Hindlimb muscle (tissue), 1 donor: ENCODE measurements at places on chromosomes 7 and 10.

DNA sequence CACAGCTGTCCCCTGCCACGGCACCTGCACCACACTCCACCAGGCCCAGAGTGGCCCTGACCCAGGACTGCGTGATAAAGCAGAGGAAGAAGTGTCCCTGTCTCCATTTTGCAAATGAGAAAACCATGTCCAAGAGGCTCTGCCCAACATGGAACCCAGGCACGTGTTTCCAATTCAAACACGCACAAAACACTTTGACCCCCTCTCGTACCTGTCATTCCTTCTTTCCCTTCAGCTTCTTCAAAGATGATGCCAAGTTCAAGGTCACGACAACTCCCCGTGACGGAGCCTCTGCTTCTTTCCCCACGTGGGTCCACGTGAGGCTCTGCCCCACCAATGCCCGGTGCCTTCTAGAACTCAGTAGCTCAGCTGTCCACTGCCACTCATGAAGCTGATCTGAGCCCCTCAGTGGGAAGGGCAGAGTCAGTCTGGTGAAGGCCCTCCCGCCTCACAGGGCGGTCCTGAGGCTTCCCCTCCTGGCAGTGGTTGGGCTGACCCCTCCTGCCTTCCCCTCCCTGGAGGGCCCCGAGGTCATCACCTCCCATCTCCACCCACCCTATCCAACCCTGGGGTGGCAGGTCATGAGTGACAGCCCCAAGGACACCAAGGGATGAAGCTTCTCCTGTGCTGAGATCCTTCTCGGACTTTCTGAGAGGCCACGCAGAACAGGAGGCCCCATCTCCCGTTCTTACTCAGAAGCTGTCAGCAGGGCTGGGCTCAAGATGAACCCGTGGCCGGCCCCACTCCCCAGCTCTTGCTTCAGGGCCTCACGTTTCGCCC is 19.0 kb downstream of the CALML5 start:
- no peak for DNase-seq

DNA sequence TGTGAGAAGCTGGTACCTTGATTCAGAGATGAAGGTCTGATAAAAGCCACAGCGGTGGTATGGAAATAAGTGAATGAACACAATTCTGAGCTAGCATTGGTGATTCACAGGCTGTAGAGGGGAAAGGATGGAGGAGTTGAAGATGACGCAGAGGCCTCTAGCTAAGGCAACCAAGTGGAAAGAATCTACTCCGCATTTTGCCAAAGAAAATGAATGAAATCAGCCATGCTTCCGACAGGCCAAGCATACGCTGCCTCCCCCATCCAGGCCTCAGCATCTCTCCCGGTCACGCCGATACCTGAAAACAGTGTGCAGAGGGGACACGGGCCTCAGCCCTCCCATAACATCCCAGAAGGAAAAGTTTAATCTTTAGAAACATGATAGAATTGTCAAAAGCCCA is 124.3 kb upstream of the UNC5B start:
- no peak for DNase-seq

DNA sequence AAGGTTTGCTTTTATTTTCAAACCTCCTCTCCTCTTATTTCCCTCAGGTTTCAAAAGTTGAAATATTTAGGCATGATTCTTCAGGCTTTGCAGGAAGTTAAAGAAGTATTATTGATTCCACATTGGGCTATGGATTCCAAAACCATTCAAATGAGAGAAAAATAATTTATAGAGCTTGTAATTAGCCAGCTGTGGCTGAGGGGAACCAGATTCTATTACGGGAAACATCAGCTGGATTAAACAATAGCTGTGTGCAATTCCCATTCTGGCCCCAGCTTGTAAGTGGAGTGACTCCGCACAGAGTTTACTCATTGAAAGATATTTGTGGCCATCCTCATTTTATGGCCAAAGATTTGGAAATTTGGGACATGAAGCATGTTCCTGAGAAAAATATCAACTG is 77.0 kb upstream of the PHYHIPL start:
- DNase-seq = peak; percentile 76

- DNase-seq = peak; percentile 19
These were observed 639 bp downstream of the TSPAN13 start for GRCh38 chr7:16753932-16754855.

DNA sequence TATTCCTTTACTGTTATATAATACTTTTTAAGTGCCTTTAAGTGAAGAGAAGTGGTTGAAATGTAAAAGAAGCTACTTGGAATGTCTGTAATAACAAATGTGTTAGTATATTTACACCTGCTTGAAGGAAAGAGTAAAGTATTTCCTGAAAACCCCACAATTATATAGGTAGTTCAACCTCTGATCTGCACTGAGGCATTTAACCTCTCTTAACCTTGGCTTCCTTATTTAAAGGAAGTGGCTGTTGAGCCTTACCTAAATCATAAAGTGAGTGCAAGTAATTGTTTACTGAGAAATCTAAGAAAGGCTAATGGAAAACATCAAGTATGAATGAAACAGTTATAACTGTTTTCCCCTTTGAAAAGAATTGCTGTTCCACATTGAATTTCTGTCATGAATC is 294.5 kb downstream of the ADK start:
- no peak for DNase-seq

- DNase-seq = peak; percentile 34
These were observed 48.4 kb upstream of the ARHGAP21 start for GRCh38 chr10:24771943-24772694.

DNA sequence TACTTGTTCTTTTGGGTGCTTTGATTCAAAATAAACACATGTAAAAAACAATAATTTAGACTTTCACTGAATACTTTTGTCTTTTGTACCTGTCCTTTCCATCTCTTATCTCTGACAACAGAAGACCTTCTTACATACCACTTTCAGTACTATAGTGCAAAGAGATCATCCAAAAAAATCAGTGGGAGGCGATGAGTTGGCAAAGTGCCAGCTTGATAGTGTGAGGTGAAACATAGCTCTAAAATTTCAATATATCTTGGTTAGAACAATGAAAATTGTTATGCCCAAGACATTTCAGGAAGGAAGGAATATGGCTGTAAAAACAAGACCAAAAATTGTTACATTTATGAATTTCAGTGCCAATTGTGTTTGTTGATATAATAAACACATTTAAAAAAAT is 390.2 kb upstream of the COBL start:
- DNase-seq = no peak

- DNase-seq = no peak
These were observed 474.4 kb upstream of the GALNT17 start for GRCh38 chr7:70657571-70657970.

GRCh38 chr7:45681596-45682357 is 107.6 kb downstream of the ADCY1 start:
- no peak for DNase-seq

GRCh38 chr7:11706666-11707605 is 125.1 kb downstream of the THSD7A start:
- no peak for DNase-seq

GRCh38 chr10:70122742-70123141 is 9.9 kb downstream of the AIFM2 start:
- DNase-seq = no peak

GRCh38 chr10:101897633-101898032 is 54.0 kb upstream of the KCNIP2 start:
- DNase-seq = no peak

DNA sequence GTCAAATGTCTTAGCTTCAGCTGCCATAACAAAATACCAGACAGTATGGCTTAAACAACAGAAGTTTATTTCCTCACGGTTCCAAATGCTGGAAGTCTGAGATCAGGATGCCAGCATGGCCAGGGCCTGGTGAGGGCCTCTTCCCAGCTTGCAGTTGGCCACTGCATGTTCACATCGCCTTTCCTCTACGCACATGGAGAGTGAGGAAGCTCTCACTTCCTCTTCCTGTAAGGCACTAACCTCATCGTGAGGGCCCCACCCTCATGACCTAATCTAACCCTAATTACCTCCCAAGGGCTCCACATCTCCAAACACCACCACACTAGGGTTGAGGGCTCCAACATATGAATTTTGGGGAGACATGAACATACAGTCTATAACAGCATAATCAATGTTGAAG is 14.4 kb downstream of the ZNF33B start:
- no peak for DNase-seq

GRCh38 chr10:112639298-112639697 is 192.3 kb downstream of the VTI1A start:
- DNase-seq = no peak

- DNase-seq = no peak
These were observed 539.9 kb downstream of the DNAJB6 start for GRCh38 chr7:157876469-157877285.

DNA sequence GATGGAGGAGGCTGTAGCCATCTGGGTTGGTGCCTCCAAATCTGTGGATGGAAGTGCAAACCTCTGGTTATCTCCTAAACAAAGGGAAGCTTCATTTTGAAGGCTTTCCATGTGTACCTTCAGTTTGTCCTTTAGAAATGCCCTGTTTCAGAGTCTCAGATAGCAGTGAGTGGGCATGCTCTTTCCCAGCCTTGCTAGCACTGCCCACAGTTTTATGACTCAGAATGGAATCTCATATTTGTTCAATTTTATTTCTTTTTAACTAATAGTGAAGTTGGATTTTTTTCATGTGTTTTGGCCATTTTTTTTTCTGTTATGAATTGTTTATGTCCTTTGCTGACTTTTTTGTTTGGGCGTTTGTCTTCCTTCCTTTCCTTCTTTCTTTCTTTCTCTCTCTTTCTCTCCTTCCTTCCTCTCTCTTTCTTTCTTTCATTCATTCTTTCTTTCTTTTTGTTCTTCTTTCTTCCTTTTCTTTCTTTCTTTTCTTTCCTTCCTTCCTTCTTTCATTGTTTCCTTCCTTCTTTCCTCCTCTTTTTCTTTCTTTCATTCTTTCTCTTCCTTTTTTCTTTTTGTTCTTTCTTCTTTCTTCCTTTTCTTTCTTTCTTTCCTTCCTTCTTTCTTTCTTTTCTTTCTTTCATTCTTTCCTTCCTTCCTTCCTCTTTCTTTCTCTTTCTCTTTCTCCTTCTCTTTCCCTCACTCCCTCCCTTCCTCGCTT is 25.6 kb downstream of the PRF1 start:
- no peak for DNase-seq

DNA sequence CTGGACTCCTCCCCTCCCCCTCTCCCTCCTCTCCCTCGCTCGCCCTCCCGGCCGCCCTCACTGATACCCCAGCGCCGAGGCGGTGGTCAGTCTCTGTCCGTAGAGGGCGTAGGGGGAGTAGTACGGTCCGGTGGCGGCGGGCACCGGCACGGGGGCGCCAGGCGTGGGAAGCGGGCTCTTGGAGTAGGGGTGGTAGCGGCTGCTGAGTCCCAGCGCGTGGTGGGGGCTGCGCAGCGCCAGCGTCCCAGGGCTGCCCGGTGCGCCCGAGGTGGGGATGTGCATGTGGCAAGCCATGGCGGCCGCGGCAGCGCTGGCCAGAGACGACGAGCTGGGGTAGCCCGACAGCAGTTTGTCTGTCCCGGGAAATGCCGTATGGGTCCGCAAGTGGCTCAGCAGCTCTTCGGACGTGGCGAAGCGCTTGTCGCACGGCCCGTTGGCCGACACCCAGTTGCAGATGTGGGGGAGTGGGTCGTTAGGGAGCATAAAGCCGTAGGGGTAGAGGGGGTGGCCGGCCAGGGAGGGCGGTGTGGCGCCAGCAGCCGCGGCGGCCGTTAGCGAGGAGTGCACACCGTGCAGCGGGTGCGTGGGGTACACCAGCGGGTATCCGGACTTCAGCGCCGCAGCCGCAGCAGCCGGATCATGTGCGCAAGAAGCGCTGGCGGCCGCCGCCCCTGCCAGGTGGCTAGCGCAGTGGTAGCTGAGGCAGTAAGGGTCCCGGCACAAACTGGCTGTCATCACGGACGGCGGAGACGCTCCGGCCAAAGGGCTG is 2.7 kb downstream of the ZNF503 start:
- DNase-seq = peak; percentile 34

DNA sequence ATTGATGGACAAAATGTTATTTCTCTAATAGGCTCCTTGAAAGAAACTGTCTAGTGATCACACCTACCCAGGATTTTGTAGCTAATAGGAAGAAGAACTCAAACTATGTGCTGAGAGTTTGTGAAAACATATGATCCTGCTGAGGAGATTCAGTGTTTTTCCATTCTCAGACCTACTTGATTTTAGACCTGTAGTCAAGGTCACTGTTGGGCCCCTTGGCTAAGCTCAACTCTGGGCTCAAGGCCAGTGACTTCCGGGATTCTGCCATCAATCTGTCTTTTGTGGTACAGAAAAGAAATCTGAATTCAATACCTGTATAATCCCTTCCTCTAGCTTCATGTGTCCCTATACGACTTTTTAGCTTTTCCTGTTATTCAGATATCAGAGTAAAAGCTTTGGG is 79.7 kb upstream of the FERD3L start:
- no peak for DNase-seq
